ENCODE measurements at places on chromosomes 11 and 22.
A peak's percentile ranks its signal among the peaks of the same experiment; 100 is the strongest.

DNA sequence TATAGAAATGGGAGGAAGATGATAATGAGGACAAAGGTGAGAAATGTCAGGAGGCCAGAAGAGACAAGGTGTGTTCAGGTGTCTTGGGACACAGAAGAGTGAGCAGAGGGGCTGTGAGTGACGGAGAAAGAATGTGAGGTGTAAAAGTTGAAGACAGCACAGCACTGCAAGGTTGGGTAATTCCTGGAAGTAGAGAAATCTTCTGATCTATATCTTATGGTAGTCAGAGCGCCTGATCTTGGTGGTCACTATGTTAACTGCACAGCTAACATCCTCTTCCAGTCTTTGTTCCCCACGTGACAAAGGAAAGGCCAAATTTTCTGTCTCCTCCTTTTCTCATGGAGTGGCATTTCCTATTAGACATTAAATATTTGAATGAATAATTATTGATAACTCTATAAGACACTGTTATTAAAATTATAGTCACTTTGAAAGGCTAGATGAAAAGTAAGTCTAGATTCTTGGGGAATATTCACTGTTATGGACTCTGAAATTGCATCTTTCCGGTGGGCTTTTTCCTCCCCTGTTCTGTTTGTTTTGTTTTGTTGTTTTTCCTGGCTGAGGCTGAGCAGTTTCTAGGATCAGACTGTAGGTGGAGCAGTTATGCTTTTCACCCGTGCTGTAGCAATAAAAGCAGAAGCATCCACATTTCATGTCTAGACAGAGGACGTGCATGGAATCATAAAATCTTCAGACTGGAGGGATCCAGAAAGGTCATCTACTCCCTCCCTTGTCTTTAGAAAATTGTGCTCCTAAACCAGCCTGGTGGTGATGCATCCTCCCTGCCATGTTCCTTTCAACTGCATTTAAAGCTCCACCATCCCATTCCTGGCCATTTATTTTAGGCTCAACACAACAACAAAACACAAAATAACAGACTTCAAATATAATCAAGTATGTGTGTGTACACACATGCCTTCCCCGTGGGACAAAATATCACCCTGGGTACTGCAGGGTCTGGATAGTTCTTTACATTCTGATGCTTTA, 26.6 kb downstream of the SC5D start:
- peak; percentile 27 for DNase-seq

GRCh38 chr22:47372111-47372581, 609.7 kb downstream of the TBC1D22A start:
- DNase-seq = no peak

DNA sequence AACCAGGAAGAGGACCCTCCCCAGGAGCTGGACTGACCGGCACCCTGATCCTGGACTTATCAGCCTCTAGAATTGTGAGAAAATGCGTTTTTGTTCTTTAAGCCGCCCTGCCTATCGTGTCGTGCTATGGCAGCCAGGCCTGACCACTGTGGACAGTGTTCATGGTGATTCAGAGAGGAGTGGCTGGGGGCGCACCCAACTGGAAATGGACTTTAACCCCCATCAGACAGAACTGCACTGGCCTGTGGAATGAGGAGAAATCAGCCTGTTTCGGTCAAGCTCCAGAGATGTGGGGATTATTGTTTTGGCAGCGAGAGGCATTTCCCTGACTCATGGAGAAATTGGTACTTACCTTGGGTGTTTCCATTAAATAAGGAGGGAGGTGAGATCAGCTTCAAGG, 1437.8 kb downstream of the BRD1 start:
- no peak for DNase-seq

DNA sequence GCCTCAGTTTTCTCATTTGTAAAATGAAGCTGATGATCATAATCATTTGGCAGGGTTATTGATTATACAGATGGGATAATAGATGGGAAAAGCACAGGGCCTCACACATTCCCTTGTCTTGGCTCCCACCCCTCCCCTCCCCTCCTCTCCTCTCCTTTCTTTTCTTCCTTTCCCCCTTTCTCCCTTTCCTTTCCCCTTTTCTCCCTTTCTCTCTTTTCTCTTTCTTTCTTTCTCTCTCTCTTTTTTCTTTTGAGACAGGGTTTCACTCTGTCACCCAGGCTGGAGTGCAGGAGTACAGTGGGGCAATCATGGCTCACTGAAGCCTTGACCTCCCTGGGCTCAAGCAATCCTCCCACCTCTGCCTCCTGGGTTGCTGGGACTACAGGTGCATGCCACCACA, 161.0 kb upstream of the NARS2 start:
- DNase-seq = no peak

GRCh38 chr11:9799886-9800285, 136.0 kb downstream of the SWAP70 start:
- no peak for DNase-seq

DNA sequence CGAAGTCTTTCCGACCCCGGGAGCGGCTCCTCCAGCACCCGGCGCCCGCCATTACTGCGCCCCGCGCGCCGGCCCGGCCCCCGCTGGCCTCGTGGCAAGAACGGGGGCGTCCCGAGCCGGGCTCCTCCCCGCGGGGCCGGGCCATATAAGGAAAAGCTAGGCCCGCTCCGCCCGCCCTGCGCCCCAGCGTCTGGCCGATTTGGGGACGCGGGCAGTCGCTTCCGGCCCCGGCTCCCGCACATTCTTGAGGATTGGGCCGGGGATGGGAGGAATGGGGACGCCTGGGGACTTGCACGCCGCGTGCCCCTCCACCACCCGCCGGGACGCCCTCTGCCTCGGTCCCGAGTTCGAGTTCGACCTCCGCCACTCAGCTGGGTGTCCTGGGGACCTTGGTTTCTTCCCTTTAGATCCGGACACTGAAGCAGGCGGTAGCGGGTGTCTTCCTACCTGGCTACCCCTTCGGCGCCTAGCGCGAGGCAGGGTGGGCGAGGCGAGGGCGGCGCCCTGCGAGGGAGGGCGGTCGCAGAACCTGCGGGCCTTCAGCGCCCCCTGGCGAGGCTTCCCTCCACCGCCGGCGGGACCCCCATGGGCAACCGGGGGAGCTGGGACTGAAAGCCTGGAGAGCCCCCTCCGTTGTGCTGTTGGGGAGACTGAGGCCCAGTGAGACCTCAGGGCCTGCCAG, 3.8 kb downstream of the SMTN start:
- peak; percentile 93 for DNase-seq

DNA sequence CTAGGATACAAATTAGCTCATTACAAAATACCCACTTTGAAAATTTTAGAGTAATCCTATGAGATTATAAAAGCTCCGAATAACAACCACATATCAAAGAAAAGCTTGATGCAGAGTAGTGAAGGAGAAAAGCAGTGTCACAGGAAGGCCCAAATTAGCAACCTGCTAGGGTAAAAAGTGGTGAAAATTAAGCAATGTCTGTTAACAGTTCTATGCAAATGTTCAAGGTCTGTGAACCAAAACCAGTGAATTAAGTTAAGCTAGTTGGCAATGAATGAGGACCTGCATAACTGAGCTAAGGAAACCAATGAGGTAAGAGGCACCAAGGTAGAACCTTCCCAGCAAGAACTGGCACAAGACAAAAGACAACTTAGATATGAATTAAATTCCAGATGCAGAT, 29.6 kb downstream of the PRDM10 start:
- no peak for DNase-seq

DNA sequence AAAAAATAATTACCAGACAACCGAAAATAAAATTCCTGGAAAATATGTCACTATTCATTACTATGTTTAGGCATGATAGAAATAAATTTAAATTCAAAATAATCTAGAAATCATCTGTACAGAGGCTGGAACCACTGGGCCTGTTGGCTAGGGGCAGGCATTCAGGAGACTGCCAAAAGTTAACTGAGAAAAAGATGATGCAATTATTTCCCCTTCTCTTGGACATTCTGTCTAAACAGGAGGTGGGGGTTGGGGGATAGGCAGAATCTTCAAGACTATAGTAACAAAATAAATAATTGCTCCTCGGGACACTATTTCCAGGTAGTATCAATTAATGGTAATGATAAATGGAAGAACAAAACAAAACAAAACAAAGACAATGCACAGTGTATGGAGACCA, 14.1 kb downstream of the BTBD10 start:
- DNase-seq = no peak

DNA sequence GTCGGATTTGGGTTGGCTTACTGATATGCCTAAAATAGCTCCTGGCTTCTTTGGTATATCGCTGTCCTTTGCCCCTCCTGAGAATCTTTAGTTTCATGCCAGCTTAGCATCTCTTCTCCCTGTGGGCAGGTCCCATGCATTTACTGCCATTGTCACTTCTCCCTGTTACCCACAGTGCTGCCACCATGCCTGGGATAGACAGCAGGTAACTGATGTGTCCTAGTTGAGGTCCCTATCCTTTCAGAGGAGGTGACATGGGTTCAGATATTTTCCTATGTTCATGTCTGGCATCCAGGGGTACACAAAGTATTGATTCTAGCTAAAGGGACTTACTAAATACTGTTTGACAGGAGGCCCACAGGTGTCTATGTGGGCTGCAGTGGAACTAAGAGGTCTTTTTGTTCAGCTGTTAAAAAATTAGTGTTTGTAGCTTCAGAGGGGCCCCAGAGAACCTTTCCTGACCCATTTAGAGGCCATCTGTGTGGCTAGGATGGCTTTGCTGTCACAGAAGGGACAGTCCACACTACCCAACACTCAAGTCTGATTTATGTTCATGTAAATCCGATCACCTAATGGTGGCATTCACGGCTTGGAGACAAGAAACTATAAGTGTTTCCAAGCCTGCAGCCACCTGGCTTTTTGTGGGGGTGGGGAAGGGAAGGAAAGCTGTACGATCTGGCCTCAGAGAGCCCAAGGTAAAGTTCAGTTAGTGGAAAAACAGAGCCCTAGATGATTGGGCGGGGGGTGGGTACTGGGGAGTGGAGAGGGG, 8.5 kb downstream of the TIMP3 start:
- DNase-seq = no peak

DNA sequence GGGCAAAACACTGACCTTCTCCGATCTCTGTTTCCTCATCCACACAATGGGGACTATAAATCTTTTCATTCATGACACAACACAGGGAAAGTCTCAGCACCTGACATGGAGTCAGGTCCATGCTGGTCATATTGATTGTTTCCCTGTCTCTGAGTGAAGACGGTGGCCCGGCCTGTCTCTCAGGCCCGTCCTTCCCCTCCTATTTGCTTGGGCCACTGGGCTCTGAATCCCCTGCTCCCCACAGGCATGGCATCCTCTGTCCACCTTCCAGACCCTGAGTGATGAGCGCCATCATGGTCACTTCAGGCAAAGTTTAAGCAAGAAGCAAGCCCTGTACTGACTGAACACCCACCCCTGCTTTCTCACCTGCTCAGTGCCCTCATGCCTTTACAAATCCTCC, 113.3 kb upstream of the ALX4 start:
- no peak for DNase-seq

GRCh38 chr11:88909500-88909899, 156.3 kb downstream of the GRM5 start:
- no peak for DNase-seq

DNA sequence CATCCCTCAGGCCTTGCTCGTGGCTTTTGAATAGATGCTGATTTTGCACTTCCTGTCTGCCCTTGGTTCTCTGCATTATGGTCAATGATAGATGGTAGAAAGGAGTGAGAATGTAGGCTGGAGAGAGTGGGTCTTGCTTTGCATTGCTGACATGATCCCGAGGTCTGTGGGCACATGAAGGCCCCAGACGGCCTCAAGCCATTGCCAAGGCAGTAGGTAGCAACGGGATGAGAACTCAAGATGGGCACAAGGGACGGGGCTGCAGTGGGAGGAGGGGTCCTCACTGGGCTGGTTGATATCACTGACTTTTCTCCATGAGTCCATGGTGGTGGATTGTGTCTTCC, 54.0 kb downstream of the GAB4 start:
- DNase-seq = no peak

DNA sequence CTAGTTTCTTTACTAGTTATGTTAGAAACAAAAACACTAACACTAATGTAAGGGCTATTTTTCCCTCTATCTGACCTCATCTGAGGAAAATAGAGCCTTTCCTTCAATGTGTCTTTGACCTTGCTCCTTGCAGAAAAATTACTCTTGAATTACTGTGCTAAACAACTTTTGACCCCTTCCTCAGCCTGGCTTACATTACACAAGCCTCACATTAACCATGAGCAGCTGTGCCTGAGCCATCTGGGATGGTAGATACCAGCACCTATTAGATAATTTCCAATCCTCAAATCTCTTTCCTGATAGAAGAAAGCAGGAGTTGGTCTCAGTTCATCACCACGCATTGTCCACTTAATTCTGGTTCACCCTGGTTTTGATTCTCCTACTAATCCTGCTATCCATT, 134.4 kb upstream of the NCAM1 start:
- no peak for DNase-seq

DNA sequence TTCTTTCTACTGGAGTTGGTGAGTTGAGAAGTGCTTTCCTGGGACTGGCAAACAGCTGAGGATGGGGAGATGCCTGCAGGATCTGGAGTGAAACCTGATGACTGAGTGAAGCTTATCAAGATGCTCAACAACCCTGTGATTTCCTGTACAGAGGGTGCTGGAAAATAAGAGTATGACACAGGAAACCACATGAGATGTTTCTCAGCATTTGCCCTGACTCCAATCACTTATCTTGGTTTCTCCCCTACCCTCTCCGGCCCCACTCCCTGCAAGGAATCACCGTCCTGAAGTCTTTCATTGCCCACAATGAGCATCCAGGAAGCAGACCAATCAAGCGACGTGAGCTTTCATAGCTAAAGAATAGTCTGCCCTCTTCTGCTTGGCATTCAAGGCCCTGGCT, at the start of gene MRGPRX2:
Gene MRGPRX2, minus strand, starts transcription at position 89 of the 400 bp plus-strand sequence. CDS start 4,315 bp downstream, outside the sequence.
- peak; percentile 52 for DNase-seq

- peak; percentile 20 for DNase-seq
Measured at GRCh38 chr11:128956401-128957201, 13.9 kb upstream of the TP53AIP1 start.

DNA sequence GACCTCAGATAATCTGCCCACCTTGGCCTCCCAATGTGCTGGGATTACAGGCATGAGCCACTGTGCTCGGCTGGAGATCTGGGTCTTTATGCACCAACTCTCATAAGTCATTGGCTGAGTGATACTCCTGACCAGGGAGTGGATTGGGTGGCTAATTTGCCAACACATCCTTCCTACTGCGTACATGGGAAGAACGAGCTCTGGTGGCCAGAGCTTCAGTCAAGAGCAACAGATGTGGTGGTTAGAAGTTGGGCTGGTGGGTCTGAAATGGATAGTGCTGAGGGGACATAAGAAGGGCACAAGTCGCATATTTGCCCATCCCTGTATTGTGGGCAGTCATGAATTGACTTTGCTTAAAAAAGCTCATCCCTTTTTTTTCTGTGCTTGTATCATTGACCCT, 74.1 kb upstream of the AMPD3 start:
- no peak for DNase-seq

- peak; percentile 58 for DNase-seq
Measured at GRCh38 chr22:28443526-28443876, 236.1 kb downstream of the TTC28 start.

GRCh38 chr11:36564376-36565030, 3.3 kb upstream of the RAG1 start:
- peak; percentile 69 for DNase-seq

DNA sequence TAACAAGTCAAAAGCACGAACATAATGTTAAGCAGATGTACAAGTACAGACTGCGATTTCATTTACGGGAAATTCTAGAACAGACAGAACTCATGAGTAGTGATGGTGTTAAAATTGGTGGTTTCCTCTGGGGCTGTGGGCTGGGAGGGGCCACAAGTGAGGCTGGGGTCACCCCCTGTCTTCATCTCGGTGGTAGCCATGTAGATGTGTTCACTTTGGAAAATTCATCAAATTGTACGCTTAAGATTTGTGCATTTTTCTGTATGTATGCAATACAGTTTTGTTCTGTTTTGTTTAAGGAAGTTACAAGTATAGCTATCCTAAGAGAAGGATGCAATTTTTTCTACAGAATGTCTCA, 504 bp upstream of the ASCC2 start:
- no peak for DNase-seq

GRCh38 chr11:102406099-102406498, 46.5 kb downstream of the TMEM123 start:
- DNase-seq = no peak

Measured in activated CD4-positive, alpha-beta T cell treated with anti-CD3 and anti-CD28 coated beads for 36 hours (primary cell).